Activated naive CD8-positive, alpha-beta T cell treated with anti-CD3 and anti-CD28 coated beads, Interleukin-2, amount 10 ng/mL, durations not matched to agents 7 days and 5 days (primary cell): ENCODE measurements at places on chromosomes 12 and 14. TPM values are rescaled to one million over a fixed set of nuclear protein-coding genes. Genes with fewer than 3 reads are reported as not detected.
A peak's percentile ranks its signal among the peaks of the same experiment; 100 is the strongest.

Gene FAM90A1
- 0.11 TPM for total RNA-seq

Gene ARG2
- total RNA-seq: 2.6 TPM

Gene LRIG3
- total RNA-seq: not detected

Gene MYF6
- not detected for total RNA-seq

Gene GZMB
- total RNA-seq: 195 TPM

Gene NR1H4
- total RNA-seq: not detected

GRCh38 chr12:126869644-126870043, 1397.3 kb upstream of the TMEM132C start:
- no peaks in the 10 kb centered on the region for H3K4me1 ChIP-seq
- H3K36me3 ChIP-seq: no peaks in the 10 kb centered on the region
- no peak overlapping the region for H3K27ac ChIP-seq
- H3K4me3 ChIP-seq: no peak overlapping the region

- no peak for DNase-seq
- no peaks in the 10 kb centered on the region for H3K36me3 ChIP-seq
Observed at GRCh38 chr12:106070147-106070546, 68.6 kb downstream of the NUAK1 start.

DNA sequence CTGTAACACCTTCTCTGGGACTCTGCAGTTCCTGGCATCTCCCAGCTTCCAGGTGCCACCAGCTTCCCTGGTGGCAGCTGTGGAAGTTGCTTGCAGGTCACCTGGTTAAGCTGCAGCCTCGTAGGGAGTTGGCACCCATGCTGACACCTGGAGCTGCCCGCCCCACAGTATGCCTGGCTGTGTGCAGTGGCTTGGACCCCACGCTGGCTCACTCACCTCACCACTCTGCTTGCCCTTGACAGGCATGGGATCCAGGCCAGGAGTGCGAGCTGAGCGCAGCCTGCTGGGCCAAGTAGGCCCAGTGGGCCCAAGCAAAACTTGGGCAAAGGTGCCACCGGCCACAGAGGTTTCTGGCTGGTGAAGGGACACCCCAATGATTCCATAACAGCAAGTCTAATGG, 48.5 kb downstream of the EGLN3 start:
- no peak for DNase-seq
- no peaks in the 10 kb centered on the region for H3K36me3 ChIP-seq
- H3K27ac ChIP-seq: no peak overlapping the region
- no peak overlapping the region for H3K4me3 ChIP-seq
- peaks cover 27% of the 10 kb centered on the region for H3K27me3 ChIP-seq

DNA sequence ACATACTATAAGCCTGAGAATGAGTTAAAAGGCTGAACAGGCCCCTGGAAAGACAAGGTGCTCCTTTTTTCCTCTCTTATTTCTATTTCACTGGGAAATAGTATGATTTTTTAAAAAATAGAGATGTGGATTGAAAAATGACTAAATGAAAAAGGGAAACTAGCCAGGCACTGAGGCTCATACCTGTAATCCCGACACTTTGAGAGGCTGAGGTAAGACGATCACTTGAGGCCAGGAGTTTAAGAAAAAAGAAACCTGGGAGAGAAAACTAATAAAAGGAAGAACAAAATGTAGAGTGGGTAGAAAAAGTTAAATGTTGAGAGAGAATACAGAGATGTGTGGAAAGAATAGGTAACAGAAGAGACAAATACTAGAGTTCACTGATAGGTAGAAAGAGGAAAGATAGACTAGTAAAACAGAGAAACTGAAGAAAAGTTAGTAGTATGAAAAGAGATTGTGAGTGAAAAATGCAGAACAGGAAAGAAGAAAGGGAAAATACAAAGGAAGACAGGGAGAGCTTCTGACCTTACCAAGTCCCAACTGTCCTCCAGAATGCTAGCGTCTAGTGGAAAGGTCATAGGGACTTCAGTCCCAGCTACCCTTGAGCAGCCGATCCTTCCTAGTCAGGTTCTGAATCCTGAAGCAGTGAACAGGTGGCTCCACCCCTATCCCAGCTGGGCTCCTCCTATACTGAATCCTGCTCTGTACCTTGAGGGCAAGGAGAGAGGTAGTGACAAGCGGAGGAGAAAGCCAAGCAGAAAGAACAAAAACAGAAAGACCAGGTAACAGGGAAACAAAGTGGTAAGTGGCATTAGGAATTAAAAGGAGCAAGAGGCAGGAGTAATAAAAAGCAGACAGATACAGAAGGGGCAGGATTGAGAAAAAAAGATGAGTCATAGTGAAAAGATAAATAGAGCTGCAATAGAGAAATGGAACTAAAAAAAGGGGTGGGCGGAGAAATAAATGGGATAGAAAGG, 7.3 kb downstream of the TMEM116 start:
- H3K4me1 ChIP-seq: peaks cover 34% of the 10 kb centered on the region
- no peak overlapping the region for H3K27ac ChIP-seq
- H3K27me3 ChIP-seq: no peaks in the 10 kb centered on the region
- peaks cover 17% of the 10 kb centered on the region for H3K36me3 ChIP-seq

GRCh38 chr12:30219047-30219446, 435.3 kb upstream of the TMTC1 start:
- H3K27ac ChIP-seq: no peak overlapping the region
- no peak for DNase-seq
- H3K4me3 ChIP-seq: no peak overlapping the region
- H3K4me1 ChIP-seq: no peaks in the 10 kb centered on the region
- H3K36me3 ChIP-seq: no peaks in the 10 kb centered on the region

DNA sequence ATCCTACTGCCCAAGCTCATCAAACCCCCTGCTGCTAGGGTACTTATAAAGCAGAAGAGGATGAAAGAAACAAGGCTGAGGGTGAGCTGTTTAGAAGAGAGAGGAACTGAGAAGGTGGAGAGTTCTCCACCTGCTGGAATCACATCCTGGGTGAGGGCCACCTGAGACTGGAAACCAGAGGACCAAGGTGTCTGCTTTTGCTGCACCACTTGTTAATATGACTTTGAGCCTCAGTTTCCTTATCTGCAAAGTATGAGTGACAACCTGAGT, 203.2 kb upstream of the SSTR1 start:
- no peaks in the 10 kb centered on the region for H3K4me1 ChIP-seq
- no peak overlapping the region for H3K27ac ChIP-seq
- DNase-seq: no peak

- H3K27ac ChIP-seq: no peak overlapping the region
- no peak for DNase-seq
- peaks cover 10% of the 10 kb centered on the region for H3K4me1 ChIP-seq
Observed at GRCh38 chr14:77055306-77055705, 26.8 kb upstream of the IRF2BPL start.

GRCh38 chr14:89851106-89851505, 103.4 kb downstream of the EFCAB11 start:
- no peak overlapping the region for H3K27ac ChIP-seq
- no peak for DNase-seq
- H3K27me3 ChIP-seq: peaks cover 2% of the 10 kb centered on the region
- H3K4me1 ChIP-seq: peaks cover 2% of the 10 kb centered on the region
- H3K4me3 ChIP-seq: no peak overlapping the region
- no peaks in the 10 kb centered on the region for H3K36me3 ChIP-seq

DNA sequence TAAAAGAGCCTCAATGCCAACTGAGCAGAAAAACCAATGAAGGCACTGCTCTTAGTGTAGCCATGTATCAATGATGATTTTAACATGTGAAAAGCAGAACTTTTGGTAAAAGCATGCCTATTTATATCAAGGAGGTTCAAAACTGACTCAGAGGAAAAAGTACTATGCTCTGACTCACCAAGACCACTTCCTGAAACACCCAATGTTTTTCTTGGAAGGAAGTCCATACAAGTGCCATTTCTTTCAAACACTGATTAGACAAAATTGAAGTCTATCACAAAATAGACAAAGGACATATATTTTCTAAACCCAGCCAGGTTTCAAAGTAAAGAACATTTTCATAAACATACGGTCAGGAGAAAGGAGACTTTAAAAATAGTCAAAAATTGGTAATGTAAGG, 88.6 kb downstream of the EPS8 start:
- H3K27ac ChIP-seq: peak overlapping the region; percentile 83
- peaks cover under 1% of the 10 kb centered on the region for H3K27me3 ChIP-seq
- peak overlapping the region; percentile 69 for H3K4me3 ChIP-seq
- H3K4me1 ChIP-seq: peaks cover 27% of the 10 kb centered on the region
- H3K36me3 ChIP-seq: peaks cover 7% of the 10 kb centered on the region
- DNase-seq: no peak

- no peaks in the 10 kb centered on the region for H3K27me3 ChIP-seq
- no peak overlapping the region for H3K4me3 ChIP-seq
- DNase-seq: no peak
- peaks cover 6% of the 10 kb centered on the region for H3K36me3 ChIP-seq
- peaks cover 4% of the 10 kb centered on the region for H3K4me1 ChIP-seq
Observed at GRCh38 chr12:1131811-1132224, 140.8 kb downstream of the ERC1 start.

DNA sequence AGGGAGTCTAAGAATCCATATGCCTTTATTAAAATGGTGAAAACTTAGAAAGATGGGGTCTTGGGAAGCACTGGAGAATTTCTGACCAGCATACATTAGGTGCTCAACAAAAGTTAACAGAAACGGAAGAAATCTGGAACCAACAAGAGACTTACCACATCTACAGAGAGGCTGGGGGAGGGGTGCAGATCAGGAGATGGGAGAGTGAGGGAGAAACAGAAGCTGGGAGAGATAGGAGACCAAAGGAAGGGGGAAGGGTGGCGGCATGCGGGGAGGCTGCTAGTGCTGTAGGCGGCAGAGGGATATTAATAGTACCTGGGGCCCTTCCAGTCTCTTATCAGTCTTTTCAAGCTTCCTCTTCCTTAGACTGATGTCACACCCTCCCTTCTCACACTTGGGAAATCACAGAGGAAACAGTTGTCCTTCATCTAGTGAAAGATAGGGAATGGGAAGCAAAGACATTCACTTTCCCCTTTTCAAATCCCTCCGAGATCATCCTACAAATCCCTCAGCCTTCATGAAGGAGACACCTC, 18.1 kb downstream of the ZBTB39 start:
- H3K27me3 ChIP-seq: peaks cover 8% of the 10 kb centered on the region
- no peak overlapping the region for H3K4me3 ChIP-seq
- peaks cover 15% of the 10 kb centered on the region for H3K4me1 ChIP-seq
- DNase-seq: no peak
- H3K36me3 ChIP-seq: no peaks in the 10 kb centered on the region

GRCh38 chr12:48053883-48054282, 49.6 kb upstream of the COL2A1 start:
- no peak overlapping the region for H3K4me3 ChIP-seq
- no peaks in the 10 kb centered on the region for H3K27me3 ChIP-seq
- peaks cover 25% of the 10 kb centered on the region for H3K36me3 ChIP-seq
- H3K27ac ChIP-seq: no peak overlapping the region
- DNase-seq: no peak

- no peak overlapping the region for H3K27ac ChIP-seq
- H3K27me3 ChIP-seq: peaks cover 6% of the 10 kb centered on the region
- H3K36me3 ChIP-seq: no peaks in the 10 kb centered on the region
Observed at GRCh38 chr14:23661542-23661941, 25.4 kb downstream of the DHRS2 start.

DNA sequence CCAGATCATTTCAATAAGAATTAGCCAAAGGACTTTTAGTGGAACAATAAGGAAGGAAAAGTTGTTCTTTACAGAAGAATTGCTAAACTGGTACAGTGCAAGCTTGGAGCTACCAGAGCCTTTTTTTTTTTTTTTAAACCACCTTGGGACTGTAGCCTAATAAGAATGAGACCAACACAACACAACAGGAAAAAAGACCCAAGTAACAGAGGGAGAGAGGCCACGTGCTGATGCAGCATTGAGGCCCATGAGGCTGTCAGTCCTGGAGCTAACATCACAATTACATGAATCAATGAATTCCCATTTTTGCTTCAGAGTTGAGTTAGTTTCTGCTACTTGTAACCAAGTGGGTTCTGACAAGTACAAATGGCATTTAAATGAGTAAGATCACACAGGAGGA, 149.0 kb upstream of the EEA1 start:
- no peaks in the 10 kb centered on the region for H3K27me3 ChIP-seq
- no peaks in the 10 kb centered on the region for H3K4me1 ChIP-seq
- no peak overlapping the region for H3K4me3 ChIP-seq
- no peak for DNase-seq
- no peaks in the 10 kb centered on the region for H3K36me3 ChIP-seq
- H3K27ac ChIP-seq: no peak overlapping the region

DNA sequence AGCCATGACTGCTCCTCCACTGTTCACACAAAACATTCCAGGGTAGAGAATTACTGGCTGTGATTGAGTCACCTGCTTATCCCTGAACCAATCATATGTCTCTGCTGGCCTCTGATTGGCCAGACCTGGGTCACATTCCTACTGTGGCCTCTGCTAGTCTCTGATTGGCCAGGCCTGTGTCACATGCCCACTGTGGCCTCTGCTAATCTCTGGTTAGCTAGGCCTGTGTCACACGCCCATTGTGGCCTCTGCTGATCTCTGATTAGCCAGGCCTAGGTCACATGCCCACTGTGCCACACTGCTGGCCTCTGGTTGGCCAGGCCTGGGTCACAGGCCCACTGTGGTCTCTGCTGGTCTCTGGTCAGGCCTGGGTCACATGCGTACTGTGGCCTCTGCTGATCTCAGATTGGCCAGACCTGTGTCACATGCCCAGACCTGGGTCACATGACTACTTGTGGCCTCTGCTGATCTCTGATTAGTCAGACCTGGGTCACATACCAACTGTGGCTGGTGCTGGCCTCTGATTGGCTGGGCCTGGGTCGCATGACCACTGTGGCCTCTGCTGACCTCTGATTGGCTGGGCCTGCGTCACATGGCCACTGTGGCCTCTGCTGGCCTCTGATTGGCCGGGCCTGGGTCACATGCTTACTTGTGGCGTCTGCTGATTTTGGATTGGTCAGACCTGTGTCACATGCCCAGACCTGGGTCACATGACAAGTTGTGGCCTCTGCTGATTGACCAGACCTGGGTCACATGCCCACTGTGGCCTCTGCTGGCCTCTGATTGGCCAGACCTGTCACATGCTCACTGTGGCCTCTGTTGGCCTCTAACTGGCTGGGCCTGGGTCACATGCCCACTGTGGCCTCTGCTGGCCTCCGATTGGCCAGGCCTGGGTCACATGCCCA, 251.6 kb downstream of the SLC15A4 start:
- H3K27me3 ChIP-seq: no peaks in the 10 kb centered on the region
- H3K4me3 ChIP-seq: no peak overlapping the region
- no peak for DNase-seq
- no peaks in the 10 kb centered on the region for H3K36me3 ChIP-seq
- no peak overlapping the region for H3K27ac ChIP-seq
- H3K4me1 ChIP-seq: no peaks in the 10 kb centered on the region

DNA sequence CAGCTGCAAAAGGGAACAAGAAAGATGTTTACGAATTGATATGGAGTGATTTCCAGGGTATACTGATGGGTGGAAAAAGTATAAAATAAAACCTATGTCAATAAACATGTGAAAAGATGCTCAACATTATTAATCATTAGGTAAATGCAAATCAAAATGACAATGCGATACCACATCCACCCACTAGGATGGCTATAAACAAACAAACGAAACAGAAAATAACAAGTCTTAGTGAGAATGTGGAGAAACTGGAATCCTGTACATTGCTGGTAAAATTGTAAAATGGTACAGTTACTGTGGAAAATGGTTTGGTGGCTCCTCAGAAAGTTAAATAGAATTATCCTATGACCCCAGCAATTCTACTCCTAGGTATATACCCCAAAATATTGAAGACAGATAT, 9.5 kb upstream of the BEST3 start:
- H3K36me3 ChIP-seq: no peaks in the 10 kb centered on the region
- H3K4me3 ChIP-seq: no peak overlapping the region
- H3K27ac ChIP-seq: no peak overlapping the region
- no peaks in the 10 kb centered on the region for H3K4me1 ChIP-seq
- no peak for DNase-seq

- H3K36me3 ChIP-seq: no peaks in the 10 kb centered on the region
- H3K27ac ChIP-seq: no peak overlapping the region
- no peaks in the 10 kb centered on the region for H3K4me1 ChIP-seq
- no peak overlapping the region for H3K4me3 ChIP-seq
- peaks cover 9% of the 10 kb centered on the region for H3K27me3 ChIP-seq
Observed at GRCh38 chr14:66119606-66120231, 366.5 kb upstream of the CCDC196 start.

GRCh38 chr12:41881891-41882805, 262.5 kb downstream of the GXYLT1 start:
- H3K4me1 ChIP-seq: no peaks in the 10 kb centered on the region
- H3K4me3 ChIP-seq: no peak overlapping the region
